ENCODE measurements at places on chromosomes 16 and 17.

- DNase-seq, result no peak
Measured at GRCh38 chr16:11726008-11726407, 16.6 kb downstream of the TXNDC11 start.

- DNase-seq, result no peak
Measured at GRCh38 chr16:88768071-88768783, 16.8 kb downstream of the PIEZO1 start.

- no peak for DNase-seq
Measured at GRCh38 chr16:69064764-69065313, 40.6 kb upstream of the HAS3 start.

GRCh38 chr16:74505011-74505410 lies 83.7 kb upstream of the CLEC18B start:
- DNase-seq, result no peak
